ENCODE measurements at places on chromosomes 13 and 19. TPM values are rescaled to one million over a fixed set of nuclear protein-coding genes. Genes with fewer than 3 reads are reported as not detected.
A peak's percentile ranks its signal among the peaks of the same experiment; 100 is the strongest.

GRCh38 chr13:94706101-94706842, 6.1 kb downstream of the SOX21 start:
- H3K27ac ChIP-seq, result no peak overlapping the region
- H3K4me3 ChIP-seq, result no peak overlapping the region
- peaks cover 14% of the 10 kb centered on the region for H3K4me1 ChIP-seq
- no peak for DNase-seq
- no peaks in the 10 kb centered on the region for H3K36me3 ChIP-seq
- peaks cover 59% of the 10 kb centered on the region for H3K27me3 ChIP-seq

GRCh38 chr13:75307370-75307949, 174.5 kb downstream of the TBC1D4 start:
- no peaks in the 10 kb centered on the region for H3K27me3 ChIP-seq
- peaks cover 3% of the 10 kb centered on the region for H3K4me1 ChIP-seq

DNA sequence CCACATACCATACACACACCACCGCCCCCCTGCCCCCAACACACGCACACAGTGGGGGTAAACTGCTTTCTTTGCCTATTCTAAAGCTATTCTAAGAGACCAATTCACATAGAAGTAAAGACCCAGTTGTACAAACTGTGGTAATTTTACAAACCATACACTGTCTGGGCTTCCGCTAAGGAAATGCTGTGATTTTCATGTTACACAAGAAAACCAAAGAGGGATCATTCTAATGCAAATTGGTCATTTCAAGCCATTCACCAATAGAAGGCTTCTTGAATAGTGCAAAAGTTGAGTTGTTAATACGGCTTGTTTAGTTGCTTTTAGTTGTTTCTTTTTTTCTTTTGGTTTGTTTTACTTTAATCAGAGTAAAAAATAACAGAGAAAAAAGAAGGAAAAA, 202.8 kb downstream of the EFNB2 start:
- no peak for DNase-seq
- H3K4me1 ChIP-seq, result no peaks in the 10 kb centered on the region
- no peak overlapping the region for H3K27ac ChIP-seq

GRCh38 chr19:29395111-29395733, 130.6 kb upstream of the VSTM2B start:
- H3K4me1 ChIP-seq, result no peaks in the 10 kb centered on the region
- no peaks in the 10 kb centered on the region for H3K36me3 ChIP-seq
- no peak overlapping the region for H3K4me3 ChIP-seq
- no peak for DNase-seq
- no peak overlapping the region for H3K27ac ChIP-seq

GRCh38 chr19:33396701-33397535, 23.4 kb downstream of the CEBPG start:
- H3K27ac ChIP-seq, result no peak overlapping the region
- H3K4me3 ChIP-seq, result no peak overlapping the region
- no peak for DNase-seq
- no peaks in the 10 kb centered on the region for H3K27me3 ChIP-seq

DNA sequence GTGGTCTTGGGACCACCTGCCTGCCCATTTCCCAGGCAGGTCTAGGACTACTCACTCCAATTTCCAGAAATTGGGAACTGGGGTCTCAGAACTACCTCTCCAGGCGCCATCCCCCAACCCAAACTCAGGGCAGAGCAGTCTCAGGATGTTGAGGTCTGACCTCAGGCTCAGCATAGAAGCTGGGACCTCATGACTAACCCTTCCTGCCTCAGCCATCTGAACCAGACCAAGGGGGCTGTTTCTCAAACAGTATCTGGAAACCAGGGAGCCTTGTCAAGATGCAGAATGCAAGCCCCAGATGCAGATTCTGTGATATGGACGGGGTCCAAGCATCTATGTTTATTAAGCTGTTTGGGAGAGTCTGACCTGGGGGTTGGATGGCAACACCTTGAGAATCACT, 1.3 kb downstream of the FBXW9 start:
- H3K4me3 ChIP-seq, result no peak overlapping the region
- no peak for DNase-seq
- no peaks in the 10 kb centered on the region for H3K36me3 ChIP-seq
- no peaks in the 10 kb centered on the region for H3K27me3 ChIP-seq
- no peak overlapping the region for H3K27ac ChIP-seq
- peaks cover 17% of the 10 kb centered on the region for H3K4me1 ChIP-seq

DNA sequence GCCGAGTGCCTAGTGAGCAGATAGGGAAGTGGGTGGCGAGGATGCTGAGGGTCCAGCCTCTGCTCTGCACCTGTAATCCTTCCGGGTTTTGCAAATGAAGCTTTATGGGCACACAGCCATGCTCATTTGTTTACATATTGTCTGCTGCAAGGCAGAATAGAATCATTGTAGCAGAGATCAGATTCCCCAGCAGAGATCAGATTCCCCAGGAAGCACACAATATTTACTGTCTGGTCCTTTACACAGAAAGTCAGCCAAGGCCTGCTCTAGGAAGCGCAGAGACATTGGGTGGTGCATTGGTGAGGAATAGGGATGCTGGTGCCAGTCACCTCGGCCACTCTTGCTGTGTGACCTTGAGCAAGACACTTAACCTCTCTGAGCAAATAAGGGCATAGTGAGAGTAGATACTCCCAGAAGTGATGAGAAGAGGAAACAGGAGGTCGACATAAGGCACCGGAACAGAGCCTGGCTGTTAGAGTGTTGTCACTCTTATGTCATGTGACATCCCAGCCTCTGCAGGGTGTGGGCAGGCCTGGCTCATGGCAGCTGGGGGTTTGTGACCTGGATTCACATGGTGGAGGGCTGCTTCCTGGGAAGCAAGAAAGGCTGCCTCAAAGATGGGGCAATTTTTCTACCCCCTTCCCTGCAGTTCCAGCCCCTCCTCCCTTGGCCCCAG, 25.6 kb downstream of the CARM1 start:
- peaks cover 10% of the 10 kb centered on the region for H3K4me1 ChIP-seq

GRCh38 chr19:2333027-2333806, 4.7 kb downstream of the SPPL2B start:
- H3K4me3 ChIP-seq, result no peak overlapping the region
- H3K4me1 ChIP-seq, result peaks cover 27% of the 10 kb centered on the region
- H3K36me3 ChIP-seq, result no peaks in the 10 kb centered on the region
- no peak overlapping the region for H3K27ac ChIP-seq

DNA sequence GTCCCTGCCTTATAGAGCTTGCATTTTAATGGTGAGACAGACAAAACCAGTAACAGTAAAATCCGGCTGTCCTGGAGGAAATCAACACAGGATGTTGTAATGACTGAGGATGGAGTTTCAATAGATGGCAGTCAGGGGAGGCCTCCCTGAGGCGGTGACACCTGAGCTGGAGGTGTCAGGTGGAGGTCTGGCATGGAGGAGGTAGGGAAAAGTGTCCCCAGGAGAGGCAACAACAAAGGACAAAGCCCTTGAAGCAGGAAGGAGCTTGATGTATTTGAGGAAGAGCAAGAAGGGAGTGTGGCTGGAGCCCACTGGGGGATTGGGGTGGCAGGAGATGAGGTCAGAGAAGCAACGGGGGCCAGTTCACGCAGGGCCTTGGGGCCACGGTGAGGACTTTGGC, 7.8 kb downstream of the GRIN2D start:
- DNase-seq, result no peak
- no peak overlapping the region for H3K27ac ChIP-seq
- H3K36me3 ChIP-seq, result no peaks in the 10 kb centered on the region
- H3K27me3 ChIP-seq, result peaks cover 4% of the 10 kb centered on the region
- H3K4me3 ChIP-seq, result no peak overlapping the region

GRCh38 chr19:10372690-10373089, 7.7 kb downstream of the TYK2 start:
- H3K36me3 ChIP-seq, result peaks cover 16% of the 10 kb centered on the region
- no peak overlapping the region for H3K4me3 ChIP-seq
- H3K4me1 ChIP-seq, result no peaks in the 10 kb centered on the region
- H3K27me3 ChIP-seq, result no peaks in the 10 kb centered on the region
- DNase-seq, result no peak

- peaks cover 9% of the 10 kb centered on the region for H3K4me1 ChIP-seq
- no peak overlapping the region for H3K4me3 ChIP-seq
- no peak for DNase-seq
Observed at GRCh38 chr13:20547479-20547908, 19.5 kb upstream of the IFT88 start.

- no peak overlapping the region for H3K27ac ChIP-seq
- H3K4me1 ChIP-seq, result no peaks in the 10 kb centered on the region
- no peaks in the 10 kb centered on the region for H3K27me3 ChIP-seq
- no peak for DNase-seq
- H3K36me3 ChIP-seq, result no peaks in the 10 kb centered on the region
- no peak overlapping the region for H3K4me3 ChIP-seq
Observed at GRCh38 chr13:93752541-93752940, 525.9 kb downstream of the GPC6 start.

DNA sequence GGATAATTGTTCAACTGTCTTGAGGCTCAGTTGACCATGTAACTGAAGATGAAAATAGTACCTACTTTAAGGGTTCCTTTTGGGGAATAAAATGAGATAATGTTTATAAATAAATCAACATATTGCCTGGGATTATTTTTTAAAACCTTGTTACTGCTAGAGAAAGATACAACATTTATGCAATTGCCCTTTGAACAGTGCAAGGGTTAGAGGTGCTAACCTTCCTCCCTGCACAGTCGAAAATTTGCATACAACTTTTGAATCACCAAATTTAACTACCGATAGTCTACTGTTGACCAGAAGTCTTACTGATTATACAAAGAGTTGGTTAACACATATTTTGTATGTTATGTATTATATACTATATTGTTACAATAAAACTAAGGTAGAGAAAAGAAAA, 750.0 kb downstream of the EFNB2 start:
- H3K4me3 ChIP-seq, result no peak overlapping the region
- no peak overlapping the region for H3K27ac ChIP-seq
- no peak for DNase-seq
- no peaks in the 10 kb centered on the region for H3K27me3 ChIP-seq
- no peaks in the 10 kb centered on the region for H3K4me1 ChIP-seq
- no peaks in the 10 kb centered on the region for H3K36me3 ChIP-seq

DNA sequence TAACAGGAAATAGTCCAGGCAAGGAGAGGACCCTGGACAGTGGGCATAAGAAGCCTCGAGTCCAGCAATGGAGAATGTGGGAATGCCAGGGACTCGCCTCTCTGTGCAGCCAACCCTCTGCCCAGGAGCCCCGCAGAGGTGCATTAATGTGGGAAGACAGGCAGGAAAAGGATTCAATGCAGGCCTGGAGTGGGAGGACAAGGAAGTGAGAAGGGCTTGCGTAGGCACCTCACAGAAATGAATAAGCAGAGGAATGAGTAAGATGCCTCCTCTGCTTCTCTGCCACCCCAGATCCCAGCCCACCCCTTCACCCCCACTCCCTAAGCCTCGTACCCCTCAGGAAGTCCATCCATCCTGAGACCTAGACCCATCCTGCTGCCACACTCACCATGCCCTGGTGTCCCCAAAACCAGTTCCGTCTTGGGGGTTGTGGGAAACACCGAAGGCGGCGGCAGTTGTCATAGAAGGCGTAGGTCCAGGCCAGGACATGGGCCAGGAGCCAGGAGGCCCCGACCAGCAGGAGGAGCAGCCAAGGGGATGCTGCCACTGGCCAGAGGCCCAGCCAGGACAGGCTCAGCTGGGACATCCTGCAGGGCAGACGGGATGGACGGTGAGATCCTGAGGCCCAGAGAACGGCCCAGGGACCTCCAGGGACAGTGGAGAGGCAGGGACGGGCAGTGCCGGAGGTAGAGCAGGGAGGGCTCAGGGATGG, 692 bp downstream of the CYP4F2 start:
- H3K4me1 ChIP-seq, result no peaks in the 10 kb centered on the region
- DNase-seq, result no peak
- H3K27me3 ChIP-seq, result no peaks in the 10 kb centered on the region

DNA sequence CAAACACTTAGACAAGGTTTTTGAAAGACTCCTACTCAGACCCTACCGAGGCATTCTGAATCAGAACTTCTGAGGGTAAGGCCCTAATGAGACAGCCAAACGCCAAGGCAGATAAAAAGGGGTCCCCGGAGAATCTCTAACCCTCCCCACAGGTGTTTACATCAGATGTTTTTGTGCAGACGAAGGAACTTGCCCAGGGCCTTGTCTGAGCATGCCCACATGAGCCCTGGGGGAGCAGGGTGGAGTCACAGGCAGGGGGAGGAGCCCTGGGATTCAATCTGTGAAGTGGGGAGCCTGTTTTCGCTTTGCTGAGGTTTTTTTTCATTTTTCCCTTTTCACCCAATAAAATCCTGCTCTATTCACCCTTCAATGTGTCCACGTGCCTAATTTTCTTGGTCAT, 61.6 kb upstream of the MED4 start:
- peak; percentile 75 for DNase-seq
- H3K27me3 ChIP-seq, result no peaks in the 10 kb centered on the region
- H3K4me3 ChIP-seq, result no peak overlapping the region
- H3K36me3 ChIP-seq, result no peaks in the 10 kb centered on the region
- peaks cover 88% of the 10 kb centered on the region for H3K4me1 ChIP-seq

Gene RBM42
- total RNA-seq, result 55.8 TPM

Gene SIGLEC8
- not detected for total RNA-seq

Gene CBY2
- 0.64 TPM for total RNA-seq

Gene PEAK3
- not detected for total RNA-seq

Gene SNRPA
- total RNA-seq, result 93.3 TPM

Gene EBI3
- total RNA-seq, result not detected

Gene ZNF729
- not detected for total RNA-seq

Gene SIGLEC5
- not detected for total RNA-seq
